Right lung (tissue), 10 donors: ENCODE measurements at places on chromosomes 4 and X.

- no peak for DNase-seq
These were observed 35.7 kb upstream of the CXXC4 start for GRCh38 chr4:104530426-104530825.

GRCh38 chr4:77473509-77473908 is 132.1 kb upstream of the CXCL13 start:
- DNase-seq: no peak

- no peak for DNase-seq
These were observed 33.0 kb upstream of the RAB9B start for GRCh38 chrX:103864886-103865534.

GRCh38 chr4:58144721-58145120 is 1034.5 kb upstream of the IGFBP7 start:
- DNase-seq: no peak

- DNase-seq: no peak
These were observed 5.9 kb downstream of the THAP9 start for GRCh38 chr4:82906469-82906868.

DNA sequence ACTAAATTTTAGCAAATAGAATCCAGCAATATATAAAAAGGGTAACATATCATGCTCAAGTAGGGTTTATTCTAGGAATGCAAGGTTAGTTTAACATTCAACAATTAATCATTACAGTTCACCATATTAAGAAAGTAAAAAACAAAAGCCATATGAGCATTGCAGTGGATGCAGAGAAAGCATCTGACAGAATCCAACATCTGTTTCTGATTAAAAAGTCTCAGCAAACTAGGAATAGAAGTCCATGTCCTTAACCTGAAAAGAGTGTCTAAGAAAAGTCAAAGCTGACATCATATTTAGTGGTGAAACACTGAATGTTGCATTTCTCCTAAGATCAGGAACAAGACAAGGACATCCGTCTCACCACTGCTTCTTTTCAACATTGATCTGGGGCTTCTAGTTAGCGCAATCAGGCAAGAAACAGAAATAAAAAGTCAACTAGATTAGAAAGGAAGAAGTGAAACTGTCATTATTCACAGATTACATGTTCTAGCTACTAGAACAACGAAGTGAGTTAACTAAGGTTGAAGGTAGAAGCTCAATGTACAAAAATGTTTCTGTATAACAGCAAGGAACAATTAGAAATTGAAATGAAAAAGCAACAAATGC is 49.3 kb downstream of the MRPL1 start:
- DNase-seq: no peak

- DNase-seq: no peak
These were observed 10.8 kb downstream of the CXCL8 start for GRCh38 chr4:73751166-73751565.

DNA sequence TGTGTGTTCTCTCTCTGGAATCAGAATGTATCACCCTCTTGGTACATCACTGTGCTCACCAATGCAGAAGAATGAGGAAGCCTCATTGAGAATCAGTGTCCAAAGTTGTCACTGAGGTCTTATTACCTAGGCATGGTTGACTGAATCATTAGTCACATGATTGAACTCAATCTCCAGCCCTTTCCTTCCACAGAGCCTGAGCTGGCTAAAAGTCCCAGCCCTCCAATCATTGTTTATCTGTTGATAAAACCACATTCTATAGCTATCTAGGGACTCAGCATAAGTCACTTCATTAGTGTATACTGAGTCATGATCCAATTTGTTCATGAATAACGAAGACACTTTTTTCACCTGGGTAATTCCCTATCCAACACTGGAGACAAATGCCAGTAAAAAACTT is 396.8 kb downstream of the TRAM1L1 start:
- DNase-seq: no peak

DNA sequence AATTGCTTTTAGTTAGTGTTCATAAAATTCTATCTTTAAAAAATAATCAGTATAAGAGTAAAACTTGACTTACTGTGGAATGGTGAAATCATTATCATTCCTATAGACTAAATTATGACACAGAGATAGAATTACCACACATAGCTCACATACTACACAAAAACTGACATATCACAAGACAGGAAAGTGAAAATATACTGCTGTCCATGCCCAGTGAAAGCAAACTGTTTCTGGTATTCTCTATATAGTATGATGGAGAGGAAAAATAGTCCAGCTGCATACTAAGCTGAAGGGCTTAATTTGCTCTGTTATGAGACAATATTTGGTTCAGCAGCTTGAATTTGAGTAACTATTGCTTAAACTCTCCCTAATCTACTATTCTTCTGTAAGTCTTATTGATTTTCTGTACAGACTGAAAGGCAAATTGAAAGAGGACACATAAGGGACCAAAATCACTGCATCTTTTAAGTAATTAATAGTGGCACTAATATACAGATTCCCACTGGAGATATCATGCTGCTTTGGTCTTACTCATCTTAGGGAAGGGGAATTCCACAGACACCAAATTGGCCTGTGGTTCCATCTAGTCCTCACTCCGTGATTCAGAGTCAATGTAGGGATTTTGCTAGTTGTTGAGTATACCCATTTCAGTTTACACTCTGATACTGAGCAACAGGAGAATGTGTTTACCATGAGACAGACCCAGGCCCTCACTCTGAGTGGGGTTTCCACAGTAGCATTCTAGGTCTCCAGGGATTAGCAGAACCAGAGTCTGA is 47.4 kb upstream of the AGA start:
- no peak for DNase-seq

DNA sequence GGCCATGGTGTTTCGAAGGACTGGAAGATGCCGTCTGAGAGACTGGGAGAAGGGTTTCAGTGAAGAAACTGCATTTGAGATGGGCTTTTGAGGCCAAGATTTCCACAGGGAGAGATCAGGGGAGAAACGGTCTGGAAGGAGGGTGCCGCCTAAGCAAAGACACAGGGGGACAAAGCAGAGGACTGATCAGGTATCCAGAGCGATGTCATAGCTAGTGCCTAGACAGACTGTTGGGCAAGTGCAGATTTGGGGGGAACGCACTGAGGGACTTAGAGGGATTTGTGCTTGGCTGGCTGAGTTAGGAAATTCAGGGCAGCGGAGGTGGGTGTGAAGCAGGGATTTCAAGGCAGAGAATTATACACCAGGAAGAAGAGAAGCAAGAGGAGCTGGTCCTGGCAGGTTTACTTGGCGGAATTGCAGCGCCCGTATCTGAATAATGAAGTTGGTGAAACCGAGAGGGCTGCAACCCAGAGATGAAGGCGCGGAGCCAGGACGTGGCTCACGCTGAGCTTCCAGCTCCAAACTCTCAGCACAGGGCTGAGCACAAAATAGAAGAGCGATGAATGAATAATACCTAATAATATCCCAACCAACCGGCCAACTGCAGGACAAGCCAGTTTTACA is 106.9 kb downstream of the MAML3 start:
- no peak for DNase-seq

- no peak for DNase-seq
These were observed 37.2 kb downstream of the LIMCH1 start for GRCh38 chr4:41575207-41575606.

GRCh38 chrX:39815631-39816030 is 282.1 kb downstream of the BCOR start:
- no peak for DNase-seq

DNA sequence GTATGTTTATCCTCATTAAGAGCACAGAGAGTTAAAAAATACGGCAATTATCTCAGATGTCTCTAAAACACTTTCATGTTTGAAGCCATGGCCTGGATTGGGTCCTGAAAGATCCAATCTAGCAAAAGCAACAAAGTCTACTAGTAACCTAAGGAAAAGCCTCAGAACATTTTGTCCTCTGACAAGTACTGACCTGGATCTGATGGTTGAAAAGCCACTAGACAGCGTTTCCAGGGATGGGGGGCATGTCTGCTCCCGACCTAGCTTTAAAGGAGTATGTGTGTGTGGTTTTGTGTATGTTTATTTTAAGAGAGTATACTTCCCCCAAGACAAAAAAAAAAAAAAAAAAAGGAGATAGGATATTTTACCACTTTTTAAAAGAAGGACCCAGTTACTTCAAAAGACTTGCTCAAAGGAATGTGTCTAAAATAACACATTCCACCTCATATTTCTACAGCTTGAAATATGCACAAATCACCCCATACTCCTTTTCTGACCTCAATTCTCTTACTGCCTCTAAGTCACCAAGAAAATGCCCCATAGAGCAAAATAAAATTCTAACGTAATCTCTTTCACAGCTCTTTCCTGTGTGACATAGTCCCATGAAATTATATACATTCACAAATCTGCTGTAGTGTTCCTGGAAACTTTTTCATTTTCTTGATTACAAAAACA is 189.0 kb upstream of the TTC29 start:
- no peak for DNase-seq

- DNase-seq: no peak
These were observed 67.9 kb downstream of the PPP3CA start for GRCh38 chr4:101279377-101279871.

DNA sequence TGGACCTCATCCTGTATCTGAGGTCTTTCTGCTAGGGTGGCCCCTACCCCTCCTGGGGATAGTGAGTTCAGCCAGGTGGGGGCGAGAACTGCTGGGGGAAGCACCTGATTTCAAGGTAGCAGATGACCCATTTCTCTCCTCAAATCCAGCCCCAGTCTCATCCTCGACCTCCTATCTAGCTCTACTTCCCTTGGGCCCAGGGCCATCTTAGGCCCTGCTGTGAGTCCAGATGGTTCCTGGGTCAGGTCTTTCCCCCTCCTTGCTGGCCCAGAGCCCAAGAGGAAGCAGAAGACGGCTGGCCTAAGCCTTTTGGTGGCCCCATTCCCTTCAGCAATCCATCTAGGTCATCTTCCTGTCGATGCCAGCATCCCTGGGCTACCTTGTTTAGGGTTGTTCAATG is 3.3 kb downstream of the CDK16 start:
- no peak for DNase-seq

GRCh38 chr4:14539246-14539645 is 463.0 kb upstream of the CPEB2 start:
- no peak for DNase-seq

DNA sequence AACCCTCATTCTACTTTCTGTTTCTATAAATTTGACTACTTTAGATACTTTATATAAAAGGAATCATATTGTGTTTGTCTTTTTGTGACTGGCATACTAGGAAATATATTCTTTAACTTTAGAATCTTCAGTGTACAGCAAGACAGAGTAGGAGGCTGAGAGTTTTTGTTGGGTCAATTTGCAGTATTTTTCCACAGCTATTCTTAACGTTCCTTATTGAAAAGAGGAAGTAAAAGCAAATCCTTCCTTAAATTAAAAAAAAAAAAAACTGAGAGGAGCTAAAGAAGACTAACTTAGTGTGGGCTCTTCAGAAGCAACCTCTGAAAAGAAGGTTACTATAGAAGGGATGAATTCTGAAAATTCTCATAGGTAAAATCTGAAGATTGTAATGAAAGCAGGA is 1194.6 kb downstream of the ADGRL3 start:
- DNase-seq: no peak

DNA sequence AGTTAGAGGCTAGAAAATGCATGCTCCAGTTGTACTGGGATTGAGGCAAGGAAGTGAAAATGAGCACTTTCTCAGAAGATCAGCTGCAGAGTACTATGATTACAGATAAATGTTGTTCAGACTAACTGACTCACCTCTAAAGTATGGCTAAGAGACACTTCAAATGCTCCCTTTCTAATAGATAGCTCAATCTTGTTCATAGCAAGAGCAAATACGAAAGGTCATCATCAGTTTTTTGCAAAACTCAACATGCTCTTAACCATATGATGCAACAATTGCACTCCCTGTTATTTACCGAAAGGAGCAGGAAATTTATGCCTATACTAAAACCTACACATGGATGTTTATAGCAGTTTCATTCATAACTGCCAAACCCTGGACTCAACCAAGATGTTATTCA is 838.4 kb upstream of the INTU start:
- DNase-seq: no peak

GRCh38 chr4:85968945-85969819 is 390.7 kb downstream of the MAPK10 start:
- DNase-seq: peak; percentile 32

DNA sequence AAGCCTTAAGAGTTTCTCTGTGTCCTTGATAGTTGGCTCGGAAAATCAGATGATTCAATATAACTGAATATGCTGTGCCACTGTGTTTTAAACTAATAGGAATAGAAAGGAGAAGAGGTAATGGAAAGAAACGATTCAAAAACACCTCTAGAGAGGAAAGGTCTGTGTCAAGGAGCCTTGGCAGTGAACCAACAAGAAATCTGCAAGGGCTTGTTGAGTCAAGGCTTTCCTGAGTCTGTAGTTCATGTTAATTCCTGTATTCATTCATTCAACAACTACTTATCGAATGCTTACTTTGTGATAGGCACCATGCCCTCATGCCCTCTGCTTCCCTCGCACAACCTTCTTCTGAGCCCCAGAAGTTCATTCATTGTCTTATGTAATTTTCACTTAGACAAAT is 336.0 kb downstream of the PDHA2 start:
- DNase-seq: no peak

DNA sequence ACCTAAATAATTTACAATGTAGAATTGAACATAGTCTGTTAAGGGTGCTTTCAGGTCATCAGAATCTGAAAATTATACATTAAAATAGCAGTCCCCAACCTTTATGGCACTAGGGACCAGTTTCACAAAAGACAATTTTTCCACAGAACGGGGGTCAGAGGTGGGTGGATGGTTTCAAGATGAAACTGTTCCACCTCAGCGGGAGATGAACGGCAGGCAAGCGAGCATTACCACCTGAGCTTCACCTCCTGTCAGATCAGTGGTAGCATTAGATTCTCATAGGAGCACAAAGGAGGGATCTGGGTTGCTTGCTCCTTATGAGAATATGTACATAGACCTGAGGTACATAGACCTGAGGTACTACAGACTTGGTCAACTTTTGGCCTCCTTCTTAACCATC is 29.0 kb downstream of the LRBA start:
- no peak for DNase-seq

GRCh38 chr4:43843501-43843900 is 605.1 kb downstream of the KCTD8 start:
- no peak for DNase-seq

GRCh38 chr4:176354884-176355283 is 35.1 kb downstream of the SPCS3 start:
- no peak for DNase-seq

- DNase-seq: no peak
These were observed 229.7 kb upstream of the DKK2 start for GRCh38 chr4:107265859-107266258.

GRCh38 chr4:138677748-138678147 is 337.8 kb upstream of the NOCT start:
- no peak for DNase-seq

GRCh38 chr4:95421869-95422268 is 126.9 kb downstream of the UNC5C start:
- no peak for DNase-seq

GRCh38 chr4:33628296-33628695 is 2616.0 kb downstream of the ARAP2 start:
- DNase-seq: peak; percentile 23
